ENCODE measurements at places on chromosomes 5 and 9. TPM values are rescaled to one million over a fixed set of nuclear protein-coding genes. Genes with fewer than 3 reads are reported as not detected.
A peak's percentile ranks its signal among the peaks of the same experiment; 100 is the strongest.

LMAN2 gene
- 108 TPM for total RNA-seq

DNA sequence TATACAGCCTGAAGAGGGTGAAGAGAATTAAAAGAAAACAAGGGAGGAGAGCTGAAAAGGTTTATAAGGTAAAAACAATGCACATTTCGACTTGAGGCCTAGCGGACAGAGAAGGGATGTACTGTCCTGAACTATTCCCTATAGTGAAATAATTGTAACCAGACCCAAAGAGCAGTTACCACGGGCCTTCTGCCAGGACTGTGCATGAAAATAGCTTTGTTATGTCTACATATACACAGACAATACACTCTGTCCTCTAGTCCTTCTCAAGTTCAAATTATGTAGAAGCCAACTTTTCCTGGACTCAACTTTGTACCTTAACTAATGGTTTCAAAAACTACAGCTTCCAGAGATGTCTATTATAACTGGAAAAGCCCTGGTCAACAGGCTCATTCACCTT, 223.7 kb downstream of the PCSK5 start:
- DNase-seq, result no peak
- peaks cover 5% of the 10 kb centered on the region for H3K4me1 ChIP-seq
- H3K27ac ChIP-seq, result no peak overlapping the region
- no peaks in the 10 kb centered on the region for H3K27me3 ChIP-seq
- no peak overlapping the region for H3K4me3 ChIP-seq
- no peaks in the 10 kb centered on the region for H3K36me3 ChIP-seq

DNA sequence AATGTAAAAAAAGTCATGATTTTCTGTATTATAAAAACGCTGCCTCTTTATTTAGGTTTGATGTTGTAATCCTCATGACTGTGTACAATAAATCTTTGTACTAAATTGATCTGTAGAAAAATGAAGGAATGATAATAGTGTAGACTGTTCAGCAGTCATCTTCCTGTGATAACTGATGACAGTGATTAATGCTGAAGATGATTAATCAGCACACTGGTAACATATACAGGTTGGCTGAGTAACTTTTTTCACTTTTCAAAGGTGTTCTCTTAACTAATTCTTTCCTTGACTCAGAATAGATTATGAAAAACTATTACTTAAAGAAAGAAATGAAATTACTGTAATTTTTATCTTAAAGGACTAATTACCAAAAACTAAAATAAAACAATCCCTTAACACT, 122.5 kb downstream of the RFX3 start:
- H3K4me3 ChIP-seq, result no peak overlapping the region
- H3K4me1 ChIP-seq, result no peaks in the 10 kb centered on the region
- no peak overlapping the region for H3K27ac ChIP-seq
- H3K27me3 ChIP-seq, result no peaks in the 10 kb centered on the region

DNA sequence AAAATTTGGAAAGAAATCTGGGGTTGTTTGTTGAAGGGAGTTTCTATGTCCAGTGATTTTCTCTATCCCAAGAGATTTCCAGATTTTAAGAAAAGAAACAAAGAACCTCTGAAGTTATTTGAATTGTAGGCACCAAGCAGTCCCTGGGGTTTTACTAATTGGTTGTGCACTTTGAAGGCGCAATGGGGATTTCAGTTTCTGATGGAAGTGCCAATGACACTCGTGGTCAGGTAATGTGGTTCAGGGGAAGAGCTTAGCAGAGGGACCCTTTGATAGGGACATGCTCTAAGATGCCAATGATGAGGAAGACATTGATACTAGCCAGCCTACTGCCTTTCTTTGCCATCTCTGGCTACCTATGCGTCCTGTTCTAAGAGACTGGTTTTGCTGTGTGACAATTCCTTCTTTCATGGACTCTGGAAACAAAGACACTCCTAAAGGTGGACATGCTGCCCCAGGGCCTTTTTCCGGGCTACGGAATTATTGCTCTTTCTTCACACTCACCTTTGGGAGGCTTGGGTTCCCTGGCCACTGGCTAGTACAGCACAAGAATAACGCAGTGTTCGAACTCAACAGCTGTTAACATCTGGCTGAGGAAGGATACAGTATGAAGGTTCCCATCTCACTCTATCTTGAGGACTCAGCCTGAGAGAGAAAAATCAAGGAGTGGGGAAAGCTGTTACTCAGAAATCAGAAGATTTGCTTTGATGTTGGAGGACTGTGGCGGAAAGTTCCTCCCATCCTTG, 6.9 kb upstream of the TRAF1 start:
- H3K4me3 ChIP-seq, result no peak overlapping the region
- H3K27ac ChIP-seq, result peak overlapping the region; percentile 66
- no peaks in the 10 kb centered on the region for H3K27me3 ChIP-seq
- H3K36me3 ChIP-seq, result no peaks in the 10 kb centered on the region
- peaks cover 83% of the 10 kb centered on the region for H3K4me1 ChIP-seq

DNA sequence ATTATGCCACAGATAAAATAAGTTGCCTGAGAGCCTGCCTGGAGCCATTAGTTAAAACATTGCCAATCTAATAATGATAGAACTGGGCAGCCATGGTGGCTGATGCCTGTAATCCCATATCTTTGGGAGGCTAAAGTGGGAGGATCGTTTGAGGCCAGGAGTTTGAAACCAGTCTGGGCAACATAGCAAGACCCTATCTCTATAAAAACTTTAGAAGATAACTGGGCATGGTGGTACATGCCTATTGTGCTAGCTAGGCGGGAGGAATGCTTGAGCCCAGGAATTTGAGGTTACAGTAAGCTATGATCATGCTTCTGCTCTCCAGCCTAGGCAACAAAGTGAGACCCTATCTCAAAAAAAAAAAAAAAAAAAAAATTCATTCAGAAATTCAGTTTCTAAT, 52.6 kb downstream of the RAI14 start:
- H3K4me3 ChIP-seq, result no peak overlapping the region
- DNase-seq, result no peak
- H3K27me3 ChIP-seq, result no peaks in the 10 kb centered on the region
- peaks cover 9% of the 10 kb centered on the region for H3K4me1 ChIP-seq
- no peak overlapping the region for H3K27ac ChIP-seq
- no peaks in the 10 kb centered on the region for H3K36me3 ChIP-seq

Measured in lower lobe of right lung (tissue), 2 donors.